Breast epithelium (tissue), 4 donors: ENCODE measurements at places on chromosomes 1 and 21. TPM values are rescaled to one million over a fixed set of nuclear protein-coding genes. Genes with fewer than 3 reads are reported as not detected.

DNA sequence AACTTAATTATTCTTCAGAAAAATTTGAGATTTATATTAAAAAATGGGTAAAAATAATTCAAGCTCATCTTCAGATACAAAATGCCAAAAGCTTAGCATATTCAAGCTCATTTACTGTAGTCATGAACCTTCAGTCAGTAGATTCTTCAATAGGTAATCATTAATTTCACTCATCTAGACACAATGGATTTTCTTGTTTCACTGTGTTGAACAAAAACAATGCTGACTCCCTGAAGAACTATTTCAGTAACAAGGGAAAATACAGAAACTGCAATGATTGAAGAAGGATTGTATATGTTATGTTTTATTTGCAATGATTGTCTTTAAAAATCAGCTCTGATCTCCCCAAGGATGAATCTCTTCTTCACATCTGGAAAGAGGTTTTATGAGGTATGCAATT is 9.2 kb upstream of the HOOK1 start:
- H3K36me3 ChIP-seq: no peaks in the 10 kb centered on the region
- H3K4me3 ChIP-seq: no peak overlapping the region
- H3K4me1 ChIP-seq: no peaks in the 10 kb centered on the region

GRCh38 chr1:219277304-219278105 is 103.8 kb downstream of the LYPLAL1 start:
- no peaks in the 10 kb centered on the region for H3K27me3 ChIP-seq
- H3K27ac ChIP-seq: no peak overlapping the region
- no peaks in the 10 kb centered on the region for H3K4me1 ChIP-seq
- H3K4me3 ChIP-seq: no peak overlapping the region
- no peaks in the 10 kb centered on the region for H3K36me3 ChIP-seq
- DNase-seq: no peak

GRCh38 chr1:12778907-12779306 is 5.4 kb downstream of the PRAMEF12 start:
- no peaks in the 10 kb centered on the region for H3K4me1 ChIP-seq
- no peak overlapping the region for H3K27ac ChIP-seq
- DNase-seq: no peak
- no peak overlapping the region for H3K4me3 ChIP-seq
- H3K36me3 ChIP-seq: no peaks in the 10 kb centered on the region
- H3K27me3 ChIP-seq: no peaks in the 10 kb centered on the region

DNA sequence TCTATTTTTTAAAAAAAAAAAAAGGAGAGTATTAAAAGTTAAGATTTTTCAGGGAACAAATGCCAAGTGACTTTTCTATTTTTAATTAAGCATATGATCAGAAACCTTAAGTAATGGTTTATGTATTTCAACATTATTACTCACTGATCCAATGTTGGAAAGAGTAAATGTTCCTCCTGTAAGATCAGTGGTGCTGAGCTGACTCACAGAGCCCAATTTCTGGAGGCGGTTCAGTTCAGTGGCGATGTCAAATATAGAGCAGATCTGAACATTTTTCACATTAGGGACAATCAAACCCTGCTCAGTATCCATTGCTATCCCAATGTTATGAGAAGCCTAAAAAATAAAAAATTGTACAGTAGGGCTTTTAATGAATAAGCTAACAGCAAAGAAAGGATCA is 28.2 kb upstream of the LRRC39 start:
- no peak overlapping the region for H3K27ac ChIP-seq
- no peaks in the 10 kb centered on the region for H3K4me1 ChIP-seq
- no peak overlapping the region for H3K4me3 ChIP-seq
- no peak for DNase-seq
- no peaks in the 10 kb centered on the region for H3K36me3 ChIP-seq

- H3K4me3 ChIP-seq: peak overlapping the region; percentile 81
- H3K4me1 ChIP-seq: no peaks in the 10 kb centered on the region
- H3K36me3 ChIP-seq: no peaks in the 10 kb centered on the region
- H3K27ac ChIP-seq: peak overlapping the region; percentile 68
These were observed 609 bp downstream of the RWDD2B start for GRCh38 chr21:29018540-29018939.

DNA sequence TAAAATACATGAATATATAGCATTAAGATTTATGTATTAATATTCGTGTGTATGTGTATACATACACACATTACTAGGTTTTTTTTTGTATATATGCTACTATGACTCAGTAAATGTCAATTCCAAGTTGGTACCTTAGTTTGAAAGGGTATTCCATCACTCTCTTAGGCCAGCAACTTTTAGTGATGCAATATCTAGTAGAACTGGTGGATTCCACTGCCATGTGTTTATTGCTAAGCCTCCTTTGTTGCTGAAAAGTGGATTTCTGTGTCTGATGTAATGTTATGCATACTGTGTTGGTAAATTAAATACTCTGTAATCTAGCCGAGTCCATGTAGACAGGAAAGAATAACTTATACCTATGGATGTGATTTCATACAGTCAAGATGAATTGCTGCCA is 16.9 kb upstream of the COL11A1 start:
- no peak overlapping the region for H3K27ac ChIP-seq
- H3K36me3 ChIP-seq: no peaks in the 10 kb centered on the region
- no peaks in the 10 kb centered on the region for H3K27me3 ChIP-seq
- H3K4me1 ChIP-seq: no peaks in the 10 kb centered on the region
- no peak for DNase-seq

GRCh38 chr21:37827913-37828312 is 88.3 kb downstream of the KCNJ6 start:
- H3K4me3 ChIP-seq: no peak overlapping the region
- H3K4me1 ChIP-seq: no peaks in the 10 kb centered on the region
- peaks cover 7% of the 10 kb centered on the region for H3K27me3 ChIP-seq
- DNase-seq: no peak

DNA sequence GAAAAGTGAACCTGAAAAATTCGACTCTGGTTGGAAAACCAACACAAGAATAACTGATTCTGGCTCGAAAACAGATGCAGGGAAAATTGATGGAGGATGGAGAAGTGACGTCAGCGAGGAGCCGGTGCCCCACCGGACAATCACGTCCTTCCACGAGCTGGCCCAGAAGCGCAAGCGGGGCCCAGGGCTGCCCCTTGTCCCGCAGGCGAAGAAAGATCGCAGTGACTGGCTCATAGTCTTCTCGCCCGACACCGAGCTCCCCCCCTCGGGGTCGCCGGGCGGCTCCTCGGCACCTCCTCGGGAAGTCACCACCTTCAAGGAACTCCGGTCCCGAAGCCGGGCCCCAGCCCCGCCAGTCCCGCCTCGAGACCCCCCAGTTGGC is 1.9 kb downstream of the RUSC1 start:
- no peaks in the 10 kb centered on the region for H3K27me3 ChIP-seq
- DNase-seq: no peak
- no peaks in the 10 kb centered on the region for H3K36me3 ChIP-seq

DNA sequence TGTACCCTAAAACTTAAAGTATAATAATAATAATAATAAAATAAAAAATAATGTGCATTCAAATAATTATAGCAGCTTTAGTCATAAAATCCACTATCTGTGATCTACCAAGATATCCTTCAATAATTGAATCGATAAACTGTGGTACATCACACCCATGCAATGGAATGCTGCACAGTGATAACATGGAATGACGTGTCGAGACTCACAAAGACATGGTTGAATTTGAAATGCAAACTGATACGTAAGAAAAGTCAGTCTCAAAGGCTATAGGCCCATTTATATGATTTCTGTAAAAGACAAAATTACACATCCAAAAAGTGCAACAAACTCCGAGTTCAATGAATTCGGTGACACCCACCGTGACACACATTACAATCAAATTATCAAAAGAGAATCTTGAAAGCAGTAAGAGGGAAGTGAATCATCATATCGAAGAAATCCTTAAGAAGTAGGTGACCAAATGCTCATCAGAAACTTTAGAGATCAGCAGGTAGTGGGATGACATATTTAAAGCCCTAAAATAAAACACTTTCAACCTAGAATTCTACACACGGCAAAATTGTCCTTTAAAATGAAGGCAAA is 5.2 kb upstream of the SPRR2E start:
- no peak overlapping the region for H3K27ac ChIP-seq
- H3K4me1 ChIP-seq: no peaks in the 10 kb centered on the region
- H3K4me3 ChIP-seq: no peak overlapping the region
- no peaks in the 10 kb centered on the region for H3K36me3 ChIP-seq
- no peaks in the 10 kb centered on the region for H3K27me3 ChIP-seq
- no peak for DNase-seq

GRCh38 chr1:222711319-222712252 is 705 bp downstream of the AIDA start:
- H3K36me3 ChIP-seq: no peaks in the 10 kb centered on the region
- no peaks in the 10 kb centered on the region for H3K4me1 ChIP-seq
- no peaks in the 10 kb centered on the region for H3K27me3 ChIP-seq

DNA sequence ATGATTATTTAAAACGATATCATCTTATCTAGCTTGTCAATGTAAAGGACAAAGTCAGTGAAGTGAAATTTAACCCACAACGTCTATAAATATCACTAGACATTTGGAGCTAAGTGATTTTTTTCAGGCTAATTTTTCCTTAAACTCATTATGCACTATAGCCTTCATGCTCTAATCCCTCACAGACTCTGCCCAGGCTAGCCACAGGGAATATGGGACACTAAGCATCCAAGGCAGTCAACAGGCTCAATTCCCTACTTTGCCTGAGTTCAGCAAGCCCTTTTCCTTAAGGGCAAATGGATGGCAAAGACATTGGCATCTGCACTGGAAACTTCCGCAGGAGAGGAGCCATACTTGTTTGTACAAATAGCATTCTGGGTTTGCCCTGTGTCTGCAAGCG is 577.0 kb downstream of the LMO4 start:
- no peaks in the 10 kb centered on the region for H3K4me1 ChIP-seq
- H3K27me3 ChIP-seq: no peaks in the 10 kb centered on the region
- no peak for DNase-seq
- H3K4me3 ChIP-seq: no peak overlapping the region

- no peak overlapping the region for H3K4me3 ChIP-seq
- H3K27ac ChIP-seq: peak overlapping the region; percentile 95
- H3K36me3 ChIP-seq: no peaks in the 10 kb centered on the region
- no peaks in the 10 kb centered on the region for H3K27me3 ChIP-seq
These were observed 6.0 kb downstream of the TRNP1 start for GRCh38 chr1:26999440-26999987.

- no peak overlapping the region for H3K4me3 ChIP-seq
- no peaks in the 10 kb centered on the region for H3K36me3 ChIP-seq
- H3K27me3 ChIP-seq: no peaks in the 10 kb centered on the region
- no peak for DNase-seq
These were observed 203.2 kb downstream of the APP start for GRCh38 chr21:25967181-25967900.

- H3K27me3 ChIP-seq: no peaks in the 10 kb centered on the region
- DNase-seq: no peak
- H3K27ac ChIP-seq: no peak overlapping the region
- H3K4me1 ChIP-seq: no peaks in the 10 kb centered on the region
- H3K36me3 ChIP-seq: no peaks in the 10 kb centered on the region
These were observed 21.6 kb upstream of the KCNA2 start for GRCh38 chr1:110627764-110628163.

GRCh38 chr1:202130816-202131522 is 8.3 kb downstream of the GPR37L1 start:
- no peak overlapping the region for H3K4me3 ChIP-seq
- peak overlapping the region; percentile 96 for H3K27ac ChIP-seq
- H3K36me3 ChIP-seq: no peaks in the 10 kb centered on the region
- H3K27me3 ChIP-seq: no peaks in the 10 kb centered on the region
- H3K4me1 ChIP-seq: peaks cover 14% of the 10 kb centered on the region

DNA sequence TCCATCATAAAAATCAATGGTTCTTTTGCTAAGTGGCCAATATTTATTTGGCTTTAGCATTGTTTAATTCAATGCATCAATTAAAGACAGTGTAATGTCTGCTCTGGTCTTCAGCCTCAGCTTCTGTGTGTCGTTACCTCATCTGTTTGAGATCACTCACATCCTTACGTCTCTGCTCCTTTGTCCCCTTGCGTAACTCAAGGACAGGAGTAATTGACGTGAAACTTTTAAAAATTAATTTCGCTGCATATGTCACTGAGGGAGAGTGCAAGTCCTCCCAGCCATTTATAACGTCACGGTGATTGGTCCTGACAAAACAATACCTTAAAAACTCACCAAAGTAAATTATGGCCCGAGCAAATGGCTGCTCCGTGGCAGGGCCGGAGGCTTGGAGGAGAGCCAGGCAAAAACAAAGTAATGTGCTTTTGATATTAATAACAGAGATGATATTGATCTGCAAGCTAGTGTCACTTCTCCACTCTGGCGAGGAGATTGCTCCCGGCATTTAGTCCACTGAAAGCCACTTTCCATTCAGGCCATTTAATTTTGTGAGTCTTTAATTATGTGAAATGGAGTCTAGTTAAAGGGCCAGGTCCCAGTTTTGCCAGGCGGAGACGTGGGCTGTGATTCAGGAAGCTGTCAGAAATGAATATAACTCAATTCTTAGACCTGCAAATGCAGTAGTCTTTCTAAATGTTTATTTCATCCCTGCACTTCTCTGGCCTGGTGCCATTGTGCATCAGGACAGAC is 150.9 kb upstream of the POU3F1 start:
- H3K27ac ChIP-seq: no peak overlapping the region
- DNase-seq: no peak
- H3K36me3 ChIP-seq: no peaks in the 10 kb centered on the region
- H3K27me3 ChIP-seq: no peaks in the 10 kb centered on the region
- no peaks in the 10 kb centered on the region for H3K4me1 ChIP-seq
- H3K4me3 ChIP-seq: no peak overlapping the region

DNA sequence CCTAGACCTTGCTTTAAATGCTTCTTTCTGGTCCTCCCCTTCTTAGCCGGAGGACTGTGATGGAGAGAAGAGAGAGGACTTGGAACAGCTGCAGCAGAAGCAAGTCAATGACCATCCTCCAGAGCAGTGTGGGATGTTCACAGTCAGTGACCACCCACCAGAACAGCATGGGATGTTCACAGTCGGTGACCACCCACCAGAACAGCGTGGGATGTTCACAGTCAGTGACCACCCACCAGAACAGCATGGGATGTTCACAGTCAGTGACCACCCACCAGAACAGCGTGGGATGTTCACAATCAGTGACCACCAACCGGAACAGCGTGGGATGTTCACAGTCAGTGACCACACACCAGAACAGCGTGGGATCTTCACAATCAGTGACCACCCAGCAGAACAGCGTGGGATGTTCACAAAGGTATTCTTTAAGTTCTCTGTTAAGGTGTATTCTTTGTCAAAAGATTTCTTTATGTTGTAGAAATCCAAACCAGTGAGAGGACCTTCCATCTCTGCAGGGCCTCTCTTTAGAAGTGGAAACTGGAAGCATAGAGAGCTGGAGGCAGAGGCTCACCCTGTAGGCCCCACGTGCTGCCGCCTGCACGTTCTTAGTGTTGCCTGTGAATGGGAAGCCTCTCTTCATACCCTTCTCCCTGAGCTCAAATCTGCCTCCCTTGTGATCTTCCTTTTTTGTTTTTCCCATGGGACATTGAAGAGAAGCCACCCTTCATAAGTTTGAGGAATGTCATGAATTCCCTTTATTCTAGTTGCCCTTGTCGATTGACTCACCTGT is 10.6 kb downstream of the PCNT start:
- H3K36me3 ChIP-seq: no peaks in the 10 kb centered on the region

The UBE2U gene
- not detected for total RNA-seq

The H6PD gene
- total RNA-seq: 77.4 TPM

The KIF2C gene
- total RNA-seq: 0.73 TPM

The LCE1A gene
- total RNA-seq: not detected
